ENCODE measurements at places on chromosomes 12 and 14.

DNA sequence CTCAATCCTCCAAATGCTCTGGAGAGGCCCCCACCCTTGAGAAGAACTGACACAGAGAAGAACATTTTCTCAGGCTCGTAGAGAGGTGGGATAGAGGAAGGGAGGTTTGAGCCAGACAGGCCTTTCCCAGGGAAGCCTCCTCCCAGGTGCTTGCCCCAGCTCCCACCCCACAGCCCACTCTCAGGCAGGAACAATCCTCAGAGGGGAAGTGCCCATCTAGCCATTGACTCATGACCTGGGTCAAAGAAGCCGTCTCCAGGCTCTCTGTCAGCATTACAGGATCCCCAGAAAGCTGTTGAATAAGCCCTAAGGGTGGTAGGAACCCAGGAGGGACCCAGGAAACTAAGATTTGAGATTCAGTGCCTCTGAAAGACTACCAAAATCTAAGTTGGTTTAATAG, 3.8 kb downstream of the AQP6 start:
- no peak for DNase-seq

GRCh38 chr12:62655666-62656151, 189.1 kb downstream of the MON2 start:
- no peak for DNase-seq

DNA sequence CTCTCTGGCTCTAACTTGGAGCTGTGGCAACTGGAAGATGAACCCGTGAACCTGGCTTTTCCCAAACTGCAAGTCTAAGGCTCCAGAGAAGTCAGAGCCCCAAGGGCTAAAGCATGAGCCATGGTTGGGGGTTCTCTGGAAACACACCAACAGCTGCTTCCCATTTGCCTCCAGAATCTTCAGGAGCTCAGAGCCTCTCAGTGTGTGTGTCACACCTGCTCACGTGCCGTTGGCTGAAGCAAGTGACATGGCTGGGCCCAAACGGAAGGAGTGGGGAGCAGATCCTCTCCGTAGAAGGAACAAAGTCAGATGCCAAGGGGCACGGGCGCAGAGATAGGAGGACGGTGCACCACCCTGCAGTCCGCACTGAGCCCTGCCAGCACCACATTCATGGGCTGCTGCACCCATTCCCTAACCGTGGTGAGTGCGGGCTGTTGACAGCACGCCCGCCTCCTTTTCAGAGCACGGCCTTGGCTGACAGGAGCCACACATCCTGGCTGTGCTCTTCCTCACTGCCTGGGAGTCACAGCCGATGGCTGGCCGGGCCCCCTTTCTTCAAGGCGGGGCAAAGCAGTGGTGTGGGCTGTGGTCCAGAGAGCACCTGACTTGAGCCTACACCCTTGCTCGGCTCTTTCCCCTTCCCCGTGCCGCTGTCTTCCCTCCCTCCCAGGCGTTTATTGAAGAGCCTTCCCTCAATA, 16.6 kb upstream of the TRAF3 start:
- DNase-seq = no peak

DNA sequence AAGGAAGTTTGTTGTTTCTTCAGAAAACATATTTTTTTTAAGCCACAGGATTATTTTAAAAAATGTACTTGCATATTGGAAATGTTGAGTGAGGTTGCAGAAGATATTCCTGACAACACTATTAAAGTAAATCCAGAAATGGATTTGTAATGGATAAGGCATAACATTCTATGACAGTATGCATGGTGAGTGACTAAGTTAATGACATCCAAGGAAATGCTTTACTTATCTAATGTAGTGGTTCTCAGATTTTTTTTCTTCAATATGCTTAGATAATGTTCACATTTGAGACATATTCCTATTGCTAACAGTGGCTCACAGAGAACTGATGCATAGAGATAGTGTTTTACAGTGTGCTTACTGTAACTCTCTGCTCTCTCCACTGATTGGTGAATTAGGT, 49.4 kb downstream of the ZDHHC17 start:
- no peak for DNase-seq

DNA sequence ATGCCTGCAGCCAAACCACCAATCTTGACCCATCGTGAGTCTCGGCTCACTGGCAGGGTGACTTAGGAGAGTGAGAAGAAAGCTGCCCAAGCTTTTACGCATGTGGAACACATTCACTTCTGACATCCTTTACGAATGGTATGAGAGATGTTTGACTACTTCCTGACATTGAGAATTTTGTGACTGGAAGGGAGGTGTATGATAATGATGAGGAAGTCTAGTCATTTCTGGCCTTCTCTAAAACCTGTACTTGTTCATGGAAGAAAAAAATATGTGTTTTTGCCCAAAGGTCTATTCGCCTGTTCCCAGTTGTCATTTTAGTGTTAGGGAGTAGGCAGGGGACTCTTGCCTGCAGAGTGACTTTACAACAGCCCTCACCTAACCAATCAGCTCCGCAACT, 227.2 kb upstream of the ATP2B1 start:
- no peak for DNase-seq

- DNase-seq = no peak
Measured at GRCh38 chr14:33317675-33318074, 379.0 kb downstream of the NPAS3 start.

- DNase-seq = no peak
Measured at GRCh38 chr14:105877645-105878044, 351.3 kb downstream of the TMEM121 start.

GRCh38 chr12:16857456-16857923, 251.5 kb upstream of the LMO3 start:
- DNase-seq = no peak

- no peak for DNase-seq
Measured at GRCh38 chr14:24162093-24162492, 1.0 kb downstream of the IRF9 start.

DNA sequence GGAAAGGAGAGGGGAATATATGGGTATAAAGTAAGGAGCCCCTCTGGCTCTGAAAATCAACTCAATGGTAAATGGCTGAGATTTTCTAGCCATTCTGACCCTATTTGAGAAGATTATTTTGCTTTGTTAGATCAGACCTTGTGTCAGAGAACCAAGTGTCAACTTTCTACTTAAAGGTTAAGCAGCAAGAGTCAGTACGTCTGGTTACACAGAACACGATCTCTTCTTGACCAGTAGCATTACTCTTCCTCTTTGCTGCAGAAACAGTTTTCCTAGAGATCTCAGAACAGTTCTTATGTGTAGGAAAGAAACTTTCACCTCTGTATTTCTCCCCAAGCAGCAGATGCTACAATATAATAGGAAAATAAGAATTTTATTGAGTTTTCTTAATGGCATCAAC, 47.4 kb upstream of the BTG1 start:
- DNase-seq = no peak

DNA sequence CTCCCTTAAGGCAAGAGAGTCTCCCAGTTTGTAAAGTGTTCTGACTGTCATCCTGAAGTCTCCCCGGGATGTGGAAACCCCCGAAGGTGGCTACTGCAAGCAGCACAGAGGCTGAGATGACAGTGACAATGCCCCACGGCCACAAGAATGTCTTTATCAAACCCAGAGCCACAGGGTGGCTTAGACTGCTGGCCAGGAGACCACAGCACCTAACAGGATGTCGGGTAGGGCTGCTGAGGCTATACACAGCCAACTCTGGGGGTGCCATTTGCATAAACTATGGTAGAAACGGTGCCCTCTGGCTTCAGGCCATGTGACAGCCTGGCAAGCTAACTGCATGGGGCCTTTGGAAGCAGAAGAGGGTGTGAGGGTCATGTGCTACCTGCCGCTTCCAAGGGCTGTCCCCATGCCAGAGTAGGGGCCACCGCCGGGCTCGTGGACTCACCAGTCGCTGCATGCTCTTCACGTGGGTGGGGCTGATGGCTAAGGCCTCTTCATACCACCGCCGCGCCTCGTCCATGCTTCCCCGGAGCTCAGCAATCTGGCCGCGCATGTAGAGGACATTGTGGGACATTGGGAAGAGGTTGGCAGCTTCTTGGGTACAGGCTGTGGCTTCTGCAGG, 180.9 kb downstream of the CALM1 start:
- DNase-seq = no peak

DNA sequence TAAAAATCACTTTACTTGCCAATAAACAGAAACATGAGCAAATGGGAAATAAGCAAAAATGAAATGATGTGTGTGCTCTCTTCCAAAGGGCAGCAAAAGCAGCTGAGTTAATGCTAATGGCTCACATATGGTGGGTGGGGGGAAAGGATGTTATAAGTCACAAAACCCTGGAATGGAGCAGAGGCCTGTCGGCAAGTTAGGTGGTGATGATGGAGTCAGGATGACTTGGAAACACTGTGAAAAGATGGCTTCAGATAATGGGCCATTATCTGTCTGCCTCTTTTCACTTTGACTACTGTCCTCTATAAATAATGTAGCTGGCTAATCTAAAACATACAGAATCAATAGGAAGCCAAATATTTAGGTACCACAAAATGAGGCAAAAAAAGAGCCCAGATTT, 228.7 kb downstream of the APAF1 start:
- no peak for DNase-seq

DNA sequence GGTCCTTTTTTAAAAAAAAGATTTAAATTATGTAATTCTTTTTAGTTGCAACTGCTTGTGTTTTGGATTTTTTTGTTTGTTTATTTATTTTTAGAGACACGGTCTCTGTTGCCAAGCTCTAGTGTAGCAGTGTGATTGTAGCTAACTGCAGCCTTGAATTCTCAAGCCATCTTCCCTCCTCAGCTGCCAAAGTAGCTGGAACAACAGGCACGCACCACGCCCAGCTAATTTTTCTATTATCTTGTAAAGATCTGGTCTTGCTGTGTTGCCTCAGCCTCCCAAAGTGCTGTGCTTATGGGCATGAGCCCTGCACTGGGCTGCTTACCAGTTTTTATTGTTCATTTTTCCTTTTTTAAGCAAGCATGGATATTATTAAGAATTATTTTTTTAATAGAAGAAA, 10.6 kb upstream of the ART4 start:
- no peak for DNase-seq

GRCh38 chr14:52422650-52423356, 108.7 kb downstream of the PTGER2 start:
- DNase-seq = peak; percentile 19

- no peak for DNase-seq
Measured at GRCh38 chr12:97875064-97875463, 412.5 kb downstream of the RMST start.

GRCh38 chr12:16437281-16437816, 89.9 kb downstream of the MGST1 start:
- DNase-seq = no peak

DNA sequence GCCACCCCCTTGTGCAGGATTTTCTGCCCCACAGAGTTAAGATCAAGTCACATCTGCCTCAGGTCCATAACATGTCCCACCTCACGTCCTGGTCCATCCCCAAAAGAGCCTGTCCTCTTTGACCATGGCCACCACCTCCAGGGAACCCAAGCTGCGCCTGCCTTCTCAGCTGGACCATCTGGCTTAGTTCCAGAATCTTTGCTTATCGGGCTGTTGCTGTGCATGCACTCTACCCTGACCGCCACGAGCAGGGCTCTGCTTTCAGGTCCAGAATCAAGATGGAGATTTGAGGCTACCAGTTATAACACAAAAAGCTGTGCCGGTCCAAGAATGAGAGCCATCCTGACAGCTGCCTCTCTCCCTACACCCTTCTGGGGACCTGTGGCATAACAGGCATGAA, 326.7 kb downstream of the DPF3 start:
- no peak for DNase-seq

DNA sequence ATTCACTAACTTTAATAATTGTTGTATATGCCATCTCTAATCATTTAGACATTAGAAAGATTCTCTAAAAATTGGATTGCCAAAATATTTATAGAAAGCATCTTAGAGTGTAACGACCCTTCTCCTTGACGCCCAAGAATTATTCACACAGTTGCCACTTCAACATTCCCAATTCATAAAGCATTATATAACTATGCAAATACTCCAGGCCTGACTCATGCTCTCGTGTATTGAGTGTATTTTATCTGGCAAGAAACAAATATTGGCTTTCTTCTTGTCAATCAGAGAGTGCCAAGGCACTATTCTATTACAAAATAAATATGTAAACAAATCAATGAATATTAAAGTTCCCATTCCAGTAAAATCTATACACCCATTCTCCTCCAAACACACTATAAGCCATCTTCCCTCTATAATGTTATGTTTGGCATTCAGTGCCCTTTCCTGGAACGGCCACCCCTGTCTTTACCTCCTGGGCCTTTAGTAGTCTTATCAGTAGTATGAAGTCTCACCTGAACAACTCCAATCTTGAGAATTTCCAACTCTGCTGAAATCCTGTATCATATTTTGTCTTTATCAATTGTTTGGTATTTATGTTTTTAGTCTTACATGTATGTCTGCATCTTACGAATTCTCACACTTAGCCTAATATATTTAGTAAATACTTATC, 182.6 kb downstream of the PIK3C2G start:
- no peak for DNase-seq

- no peak for DNase-seq
Measured at GRCh38 chr12:125148316-125148715, 83.1 kb downstream of the AACS start.

- no peak for DNase-seq
Measured at GRCh38 chr14:55188686-55189295, 2.6 kb downstream of the DLGAP5 start.

- DNase-seq = peak; percentile 37
Measured at GRCh38 chr14:67618617-67619063, 1.1 kb upstream of the ARG2 start.

- DNase-seq = no peak
Measured at GRCh38 chr14:82180139-82180538, 646.5 kb upstream of the SEL1L start.

- DNase-seq = no peak
Measured at GRCh38 chr12:66663611-66664010, 15.3 kb downstream of the GRIP1 start.

DNA sequence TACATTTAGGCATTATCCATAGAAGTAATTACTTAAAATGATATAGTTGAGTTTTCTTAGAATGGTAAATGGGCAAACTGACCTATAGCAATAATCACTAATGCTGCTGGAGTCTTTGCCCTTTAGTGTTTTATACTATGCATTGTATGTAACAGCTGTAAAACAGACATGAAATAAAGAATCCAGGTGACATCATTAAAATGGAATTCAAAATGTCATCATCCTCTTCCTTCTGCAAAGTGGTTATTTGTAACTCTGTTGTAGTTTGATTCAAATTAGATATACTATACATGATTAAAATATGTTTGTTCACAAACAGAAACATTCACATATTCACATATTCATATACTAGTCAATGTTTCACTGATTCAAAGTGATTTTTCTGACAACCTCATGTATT, 598.8 kb downstream of the SLC16A7 start:
- no peak for DNase-seq

Measured in BJ (cell line).